ENCODE measurements at places on chromosomes 1 and 21. TPM values are rescaled to one million over a fixed set of nuclear protein-coding genes. Genes with fewer than 3 reads are reported as not detected.

The ZNF683 gene
- not detected for total RNA-seq

The GBP4 gene
- 3.3 TPM for total RNA-seq

The CAMK1G gene
- not detected for total RNA-seq

The CDK11A gene
- 83.6 TPM for total RNA-seq

The FGR gene
- 0.18 TPM for total RNA-seq

The ANKRD13C gene
- total RNA-seq: 20.7 TPM

The SEC22B gene
- total RNA-seq: 23.7 TPM

The MYOM3 gene
- 0.05 TPM for total RNA-seq

The VWA5B1 gene
- total RNA-seq: not detected

The PRAMEF33 gene
- not detected for total RNA-seq
